ENCODE measurements at places on chromosomes 11 and 22.

GRCh38 chr22:29380856-29381255 lies 7.5 kb downstream of the AP1B1 start:
- no peak for DNase-seq

DNA sequence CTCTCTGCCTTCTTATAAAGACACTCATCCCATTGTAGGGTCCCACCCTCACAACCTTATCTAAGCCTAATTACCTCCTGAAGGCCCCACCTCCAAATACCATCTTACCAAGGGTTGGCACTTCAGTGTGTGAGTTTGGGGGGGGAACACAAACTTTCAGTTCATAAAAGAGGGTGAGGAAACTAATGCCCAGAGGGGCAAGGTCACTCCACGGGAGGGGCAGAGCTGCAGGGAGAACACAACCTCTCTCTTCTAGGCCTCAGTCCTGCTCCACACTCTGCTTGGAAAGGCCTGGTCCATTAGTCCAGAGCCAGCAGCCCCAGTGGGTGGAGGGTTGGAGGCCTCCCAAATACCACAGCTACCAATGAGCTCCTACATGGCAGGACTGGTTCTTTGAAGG lies 2.7 kb upstream of the BATF2 start:
- DNase-seq = no peak

- no peak for DNase-seq
Observed at GRCh38 chr22:38657045-38657909, 839 bp downstream of the CBY1 start.

DNA sequence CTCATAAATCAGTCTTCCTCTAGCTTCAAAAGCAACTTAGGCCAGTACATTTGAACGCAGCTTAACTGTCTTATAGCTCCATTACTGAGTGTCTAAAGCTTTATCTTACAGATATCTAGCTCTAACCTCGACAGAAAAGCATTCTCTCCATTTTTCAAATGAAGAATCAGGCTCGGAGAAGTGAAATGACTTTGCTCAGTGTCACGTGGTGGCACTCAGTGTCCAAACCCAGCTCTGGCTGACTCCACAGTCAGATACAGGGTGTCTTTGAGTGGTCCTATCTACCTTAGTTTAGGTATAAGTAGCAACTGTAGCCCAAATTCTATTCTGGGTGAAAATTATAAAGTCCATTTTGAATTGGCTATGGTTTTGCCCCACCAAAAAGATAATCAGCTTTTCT lies 38.7 kb upstream of the CHST1 start:
- DNase-seq = no peak

GRCh38 chr22:29726512-29727130 lies 6.8 kb downstream of the CABP7 start:
- no peak for DNase-seq

DNA sequence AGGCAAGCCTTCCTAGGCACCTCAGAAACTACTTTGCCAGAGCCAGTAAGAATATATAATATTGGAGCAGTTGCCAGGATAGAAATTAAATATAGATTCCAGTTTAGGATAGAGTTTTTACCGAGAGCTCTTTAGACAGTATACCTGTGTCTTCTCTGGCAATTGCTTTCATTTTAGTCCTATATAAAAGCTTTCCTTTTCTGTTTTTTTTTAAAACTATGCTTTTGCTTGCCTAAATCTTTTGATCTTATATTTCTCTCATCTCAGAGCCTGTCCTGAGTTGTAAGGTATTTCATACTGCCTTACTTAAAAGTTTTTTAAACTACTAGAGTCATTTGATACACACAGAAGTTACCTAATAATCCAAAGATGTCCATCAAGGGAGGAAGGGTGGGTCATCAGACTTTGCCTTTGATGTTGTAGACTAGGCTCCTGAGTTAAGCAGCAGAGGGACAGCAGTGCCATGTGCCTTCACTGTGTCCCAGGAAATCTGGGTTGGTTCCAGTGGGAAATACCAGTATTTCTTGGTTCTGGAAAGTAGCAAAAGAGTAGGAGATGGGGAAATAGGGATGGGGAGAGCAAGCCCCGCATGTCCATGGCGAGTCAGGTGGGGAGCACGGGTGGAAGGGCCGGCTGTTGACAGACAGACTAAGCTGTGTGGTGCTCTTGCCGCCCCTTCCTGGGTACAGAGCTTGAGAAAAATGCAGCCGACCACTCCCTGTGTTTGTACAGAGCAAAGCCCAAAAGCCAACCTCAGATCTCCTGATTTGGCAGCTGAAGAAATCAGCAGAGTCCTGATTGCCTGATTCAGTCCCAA lies 11.2 kb downstream of the MCAM start:
- DNase-seq = no peak

DNA sequence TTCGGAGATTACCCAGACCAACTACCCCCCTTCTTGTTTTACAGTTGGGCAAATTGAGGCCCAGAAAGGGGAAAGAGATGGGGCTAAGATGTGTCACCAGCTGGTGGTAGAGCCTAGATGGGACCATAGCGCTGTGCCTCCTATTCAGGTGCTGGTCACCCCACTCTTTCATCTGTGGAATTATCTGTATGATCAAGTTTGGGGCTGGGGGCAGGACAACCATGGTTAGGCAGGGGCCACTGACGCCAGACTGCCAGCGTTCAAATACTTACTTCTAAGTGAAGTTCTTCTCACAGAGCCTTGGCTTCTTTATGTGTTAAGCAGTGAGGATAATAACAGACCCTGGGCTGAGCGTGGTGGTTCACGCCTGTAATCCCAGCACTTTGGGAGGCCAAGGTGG lies 55.9 kb downstream of the IGLL1 start:
- no peak for DNase-seq

- DNase-seq = no peak
Observed at GRCh38 chr11:94776351-94777321, 8.5 kb downstream of the AMOTL1 start.

DNA sequence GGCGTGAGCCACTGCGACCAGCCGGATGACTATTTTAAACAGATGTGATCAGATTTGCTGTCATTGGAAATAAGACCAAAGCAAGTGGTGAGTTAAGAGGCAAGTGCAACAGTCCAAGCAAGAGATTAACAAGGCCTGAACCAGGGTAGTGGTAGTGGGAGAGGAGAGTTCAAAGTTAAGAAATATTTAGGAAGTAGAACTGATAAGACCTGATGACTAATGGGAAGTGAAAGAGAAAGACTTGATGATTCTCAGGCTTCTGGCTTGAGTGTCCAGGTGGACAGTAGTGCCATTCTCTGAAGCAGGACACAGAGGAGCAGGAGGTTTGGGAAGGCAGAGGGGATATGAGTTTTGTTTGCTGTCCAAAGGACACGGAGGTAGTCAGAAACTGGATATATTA lies 7.2 kb downstream of the NDUFC2 start:
- no peak for DNase-seq

GRCh38 chr11:17513853-17514252 lies 30.4 kb downstream of the USH1C start:
- DNase-seq = no peak

DNA sequence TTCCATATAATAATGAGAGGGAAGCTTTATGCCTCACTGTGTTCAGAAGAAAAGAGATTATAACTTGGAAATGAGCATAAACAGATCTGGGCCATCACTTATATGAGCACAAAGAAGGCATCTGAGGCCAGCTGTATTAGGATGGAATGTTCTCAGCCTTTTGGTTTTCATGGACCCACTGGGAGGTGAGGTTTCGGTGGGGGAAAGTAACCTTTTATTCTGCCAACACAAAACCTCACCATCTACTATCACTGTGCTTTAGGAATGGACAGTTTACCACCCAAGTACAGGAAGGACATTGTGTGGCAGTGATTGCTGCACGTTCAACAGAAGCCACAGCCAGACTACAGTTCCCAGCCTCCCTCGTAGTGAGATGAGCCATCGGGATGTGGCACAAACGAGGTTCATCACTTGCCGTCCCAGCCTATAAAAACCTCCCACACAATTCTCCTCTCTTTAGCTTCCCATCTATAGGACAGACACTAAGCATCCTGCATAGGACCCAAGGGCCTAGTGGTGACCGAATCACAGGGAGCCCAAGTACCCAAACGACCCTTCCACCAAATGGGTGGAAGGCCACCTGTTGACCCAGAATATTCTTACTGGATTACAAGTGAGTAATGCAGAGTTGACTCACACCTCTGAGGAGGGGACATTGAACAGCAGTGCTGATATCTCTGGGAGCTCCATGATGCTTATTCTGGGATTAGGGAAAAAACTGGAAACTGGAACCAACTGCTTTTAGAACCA lies 121.5 kb upstream of the RAG2 start:
- DNase-seq = no peak

- no peak for DNase-seq
Observed at GRCh38 chr11:67449116-67449844, 3.2 kb downstream of the GPR152 start.

DNA sequence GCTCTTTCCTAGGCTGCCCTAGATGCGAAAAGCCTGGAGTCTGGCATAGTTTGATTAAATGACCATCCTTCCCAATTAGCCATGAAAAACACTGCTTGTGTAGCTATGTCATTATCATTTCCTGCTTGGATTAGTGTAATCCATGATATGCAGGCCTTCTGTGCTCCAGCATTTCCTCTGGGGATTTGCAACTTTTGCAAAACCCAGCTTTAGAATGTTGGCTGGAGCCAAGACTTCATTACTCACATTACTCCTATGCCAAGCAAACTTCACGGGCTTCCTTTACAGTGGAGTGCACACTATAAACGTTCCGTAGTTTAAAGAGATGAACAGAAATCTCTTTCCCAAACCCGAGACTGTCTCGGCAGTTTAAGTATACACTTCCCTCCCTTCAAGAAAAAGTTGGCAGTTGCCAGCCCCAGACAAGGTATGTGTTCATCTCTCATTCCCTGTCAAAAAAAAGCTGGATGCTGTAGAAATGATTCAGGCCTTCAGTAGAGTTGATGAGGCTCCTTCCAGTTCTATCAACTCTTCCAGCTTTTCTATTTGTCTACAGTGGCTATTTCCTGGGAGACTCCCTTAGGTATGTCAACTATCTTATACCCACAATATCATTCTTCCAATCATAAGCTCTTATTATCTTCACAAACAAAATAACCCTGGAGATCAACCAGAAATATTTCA lies 180.0 kb downstream of the MAML2 start:
- no peak for DNase-seq

- no peak for DNase-seq
Observed at GRCh38 chr11:11735586-11735985, 106.2 kb upstream of the USP47 start.

All from 8988T (cell line).